HS-27A (cell line): ENCODE measurements at places on chromosomes 3 and 15.

DNA sequence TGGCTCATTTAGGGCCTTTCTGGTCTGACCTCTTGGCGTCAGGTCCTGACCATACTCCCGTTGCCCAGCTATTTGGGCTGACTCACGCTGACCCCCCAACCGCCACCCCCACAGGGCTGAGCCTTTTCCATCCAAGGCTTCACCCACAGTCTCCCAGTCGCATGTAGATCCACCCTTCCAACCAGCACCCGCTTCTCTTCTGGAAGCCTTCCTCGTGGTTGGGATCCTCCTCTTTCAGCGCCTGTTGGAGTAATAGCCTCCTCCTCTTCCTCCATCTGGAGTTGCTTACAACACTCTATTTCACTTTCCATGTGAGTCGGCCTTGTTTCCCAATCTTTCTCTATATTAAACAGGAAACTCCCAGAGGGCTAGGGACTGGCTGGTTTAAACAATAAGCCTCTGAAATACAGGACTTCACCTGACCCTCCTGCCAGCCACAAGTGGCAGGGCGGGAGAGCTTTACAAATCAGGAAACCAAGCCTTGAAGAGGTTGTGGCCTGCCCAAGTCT, 2.1 kb upstream of the ALAS1 start:
- DNase-seq = no peak

- DNase-seq = no peak
These were observed 252.9 kb downstream of the EBLN2 start for GRCh38 chr3:73314151-73314951.

GRCh38 chr15:58440158-58440910, 8.5 kb downstream of the LIPC start:
- DNase-seq = peak; percentile 58

DNA sequence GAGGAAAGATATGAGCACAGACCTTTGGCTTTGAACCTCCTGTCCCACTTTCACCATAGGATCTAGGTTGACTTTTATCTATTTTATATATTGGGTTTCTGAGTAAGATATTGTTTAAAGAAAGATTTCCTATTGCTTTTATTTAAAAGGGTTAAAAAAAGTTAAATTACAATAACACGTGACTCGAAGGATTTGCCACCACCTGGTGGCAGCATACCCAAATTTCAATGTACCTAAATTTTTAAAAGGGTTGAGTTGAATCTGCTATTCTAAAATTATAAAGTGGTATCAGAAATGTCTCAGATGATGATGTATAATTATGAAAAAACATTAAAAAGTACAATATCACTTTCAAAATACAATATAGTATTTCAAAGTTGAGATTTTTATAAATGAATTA, 368.4 kb downstream of the MECOM start:
- peak; percentile 7 for DNase-seq

GRCh38 chr3:57464801-57465200, 79.3 kb downstream of the DNAH12 start:
- DNase-seq = no peak
